ENCODE measurements at places on chromosomes 16 and 17. TPM values are rescaled to one million over a fixed set of nuclear protein-coding genes. Genes with fewer than 3 reads are reported as not detected.

DNA sequence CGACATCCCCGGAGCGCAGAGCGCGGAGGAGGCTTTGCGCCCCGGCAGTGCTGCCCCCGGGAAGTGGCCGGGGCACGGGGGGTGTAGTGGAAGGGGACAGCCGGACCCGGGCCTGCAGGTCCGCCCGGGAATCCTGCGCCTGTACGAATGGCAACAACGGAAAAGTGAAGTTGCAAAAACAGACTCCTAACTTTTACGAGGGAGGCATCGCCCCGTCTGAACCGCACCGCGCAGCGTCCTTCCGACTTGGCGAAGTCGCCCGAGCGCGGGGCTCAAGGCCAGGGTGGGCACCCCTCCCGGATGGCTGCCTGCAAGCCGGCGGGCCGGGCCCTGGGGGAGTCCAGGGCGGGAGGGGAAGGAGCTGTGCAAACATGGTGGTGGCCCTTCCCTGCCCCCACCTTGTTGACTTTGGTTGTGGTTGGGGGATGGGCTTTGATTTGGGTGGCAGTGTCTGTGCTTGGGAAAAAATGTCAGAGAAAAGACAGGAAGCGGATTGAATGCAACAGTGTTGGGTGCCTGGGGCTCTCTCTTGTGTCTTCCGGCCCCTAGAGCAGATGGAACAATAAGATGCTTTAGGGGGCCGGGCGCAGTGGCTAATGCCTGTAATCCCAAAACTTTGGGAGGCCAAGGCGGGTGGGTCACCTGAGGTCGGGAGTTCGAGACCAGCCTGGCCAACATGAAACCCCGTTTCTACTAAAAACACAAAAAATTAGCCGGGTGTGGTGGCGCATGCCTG lies 675 bp downstream of the RNF213 start:
- H3K4me3 ChIP-seq = peak overlapping the region; percentile 100
- H3K27ac ChIP-seq = peak overlapping the region; percentile 99
- DNase-seq = peak; percentile 66

GRCh38 chr16:15434425-15435215 lies at the start of gene BMERB1:
BMERB1 (plus strand) TSS chr16:15434588; CDS start chr16:15434654, 66 bp downstream.
- DNase-seq = peak; percentile 78
- peak within 1 kb of the TSS; percentile 72 for H3K27ac ChIP-seq
- H3K36me3 ChIP-seq = no peaks in the 10 kb centered on the region
- H3K4me3 ChIP-seq = peak within 1 kb of the TSS; percentile 82

DNA sequence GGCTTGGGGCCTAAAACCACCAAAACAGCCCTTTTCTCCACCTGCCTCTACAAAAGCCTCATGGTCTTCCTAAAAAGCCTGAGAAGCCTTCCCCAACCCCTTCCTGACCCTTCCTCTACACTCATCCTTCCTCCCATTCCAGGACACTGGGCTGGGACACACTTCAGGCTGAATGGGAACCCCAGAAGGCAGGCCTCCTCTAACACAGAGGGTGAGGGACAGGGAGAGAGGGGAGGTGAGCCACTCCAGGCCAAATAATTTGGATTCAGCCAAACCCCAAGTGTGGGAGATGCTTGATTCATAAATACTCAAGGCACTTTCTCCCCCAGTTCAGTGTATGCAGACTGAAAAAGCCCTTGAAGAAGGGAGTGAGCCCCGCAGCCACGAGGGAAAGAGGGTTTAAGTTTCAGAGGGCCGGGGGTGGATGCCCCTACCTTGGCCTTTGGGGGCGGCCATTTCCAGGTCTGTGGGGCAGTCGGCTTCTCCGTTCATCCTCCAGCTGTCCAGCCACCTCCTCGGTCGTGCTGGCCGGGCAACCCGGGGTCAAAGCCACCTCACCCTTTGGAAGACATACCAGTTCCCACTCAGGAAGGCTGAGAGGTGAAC lies 1.6 kb downstream of the UBTF start:
- DNase-seq = no peak
- H3K4me3 ChIP-seq = peak overlapping the region; percentile 98
- H3K27ac ChIP-seq = peak overlapping the region; percentile 98
- H3K27me3 ChIP-seq = no peaks in the 10 kb centered on the region
- peaks cover 7% of the 10 kb centered on the region for H3K36me3 ChIP-seq

Gene MYH8
- not detected for total RNA-seq

Gene CACNG4
- total RNA-seq = not detected

DNA sequence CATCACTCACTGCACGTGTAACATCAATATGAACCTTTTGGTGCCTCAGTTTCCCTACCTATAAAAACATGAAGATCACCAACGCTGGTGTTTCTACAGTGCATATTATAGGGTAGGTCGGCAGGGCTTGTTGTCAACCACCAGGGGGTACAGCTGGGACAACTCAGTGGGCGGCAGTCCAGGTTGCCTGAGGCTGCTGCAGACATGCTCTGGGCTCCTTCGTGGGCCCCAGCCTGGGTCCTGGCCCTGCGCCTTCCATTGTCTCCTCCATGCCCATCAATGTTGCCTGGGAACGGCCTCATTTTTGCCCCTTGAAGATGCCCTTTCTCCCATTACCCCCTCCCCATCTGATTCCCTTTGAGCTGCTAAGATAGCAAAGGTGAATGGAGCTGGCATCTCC lies 89.8 kb downstream of the GSG1L start:
- no peak for DNase-seq
- no peaks in the 10 kb centered on the region for H3K27me3 ChIP-seq
- no peaks in the 10 kb centered on the region for H3K36me3 ChIP-seq
- H3K4me1 ChIP-seq = peaks cover 8% of the 10 kb centered on the region
- H3K27ac ChIP-seq = no peak overlapping the region

DNA sequence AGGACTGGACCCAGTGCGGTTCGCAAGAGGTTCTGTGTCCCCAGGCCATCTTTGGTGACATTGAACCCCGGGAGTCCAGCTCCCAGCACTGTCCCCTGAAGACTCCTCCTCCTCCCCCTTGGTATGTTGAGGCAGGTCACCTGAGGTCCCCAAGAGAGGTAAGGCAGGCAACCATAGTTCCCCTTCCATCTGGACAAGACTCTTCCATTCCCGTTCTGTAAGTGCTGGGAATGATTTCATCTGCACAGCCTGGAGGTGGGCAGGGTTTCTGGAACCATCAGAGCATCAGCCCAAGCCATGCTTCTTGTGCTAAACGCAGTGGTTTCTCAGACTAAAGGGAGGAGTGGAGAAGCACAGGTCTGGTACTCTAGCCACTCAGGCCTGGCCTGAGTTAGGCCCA lies 24.9 kb downstream of the COPZ2 start:
- no peaks in the 10 kb centered on the region for H3K27me3 ChIP-seq
- no peaks in the 10 kb centered on the region for H3K36me3 ChIP-seq
- peak overlapping the region; percentile 52 for H3K4me3 ChIP-seq
- no peak for DNase-seq
- no peak overlapping the region for H3K27ac ChIP-seq

DNA sequence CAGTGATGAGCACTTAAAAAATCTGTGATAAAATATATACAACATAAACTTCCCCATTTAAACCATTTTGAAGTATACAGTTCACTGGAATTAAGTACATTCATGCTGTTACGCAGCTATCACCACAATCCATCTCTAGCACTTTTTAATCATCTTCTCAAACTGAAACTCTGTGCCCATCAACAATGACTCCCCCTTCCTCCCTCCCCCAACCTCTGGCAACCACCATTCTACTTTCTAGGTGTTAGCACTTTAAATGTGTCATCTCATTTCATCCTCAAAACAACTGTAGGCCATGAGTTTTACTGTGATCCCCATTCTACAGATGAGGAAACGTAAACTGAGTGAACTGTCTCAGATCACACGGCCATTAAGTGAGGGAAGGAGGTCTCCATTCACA lies 13.8 kb upstream of the TMEM98 start:
- H3K4me1 ChIP-seq = no peaks in the 10 kb centered on the region
- H3K27me3 ChIP-seq = no peaks in the 10 kb centered on the region
- no peaks in the 10 kb centered on the region for H3K36me3 ChIP-seq
- no peak overlapping the region for H3K4me3 ChIP-seq
- no peak for DNase-seq

DNA sequence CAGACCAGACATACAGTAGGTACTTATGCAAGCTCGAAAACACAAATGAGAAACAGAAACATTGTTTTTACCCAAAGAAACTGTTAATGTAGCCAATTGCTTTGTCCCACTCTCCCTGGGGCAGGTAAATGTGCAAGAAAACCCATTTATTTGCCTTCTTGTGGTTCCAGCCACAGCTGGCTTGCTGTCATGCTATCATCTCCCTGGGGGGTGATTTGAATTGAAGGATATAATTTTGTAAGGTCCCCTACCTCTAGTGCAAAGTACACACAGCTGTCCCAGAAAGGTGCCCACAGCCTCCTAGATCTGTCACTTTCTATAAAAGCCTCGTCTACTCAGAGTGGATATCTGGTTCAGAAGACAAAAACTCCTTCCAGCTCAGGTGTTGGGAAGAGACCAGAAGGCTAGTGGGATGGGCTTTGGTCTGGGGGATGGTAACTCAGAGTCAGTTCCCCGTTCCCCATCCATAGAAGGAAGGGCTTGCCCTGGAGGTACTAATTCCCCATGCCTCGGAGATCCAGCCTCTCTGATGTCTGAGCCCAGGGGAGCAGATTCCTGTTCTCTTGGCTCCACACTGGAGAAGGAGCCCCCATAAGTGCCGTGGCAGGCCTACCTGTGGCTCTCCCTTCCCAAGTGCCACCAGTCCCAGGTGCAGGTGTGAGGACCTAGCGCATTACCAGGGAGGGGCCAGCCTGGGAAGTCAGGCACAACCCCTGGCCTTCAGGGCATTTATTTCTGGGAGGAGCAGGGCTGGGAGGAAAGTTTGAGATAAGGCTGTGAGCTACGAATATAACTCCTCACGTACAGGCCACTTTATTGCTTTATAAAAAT lies 2.4 kb upstream of the PRR15L start:
- H3K27me3 ChIP-seq = no peaks in the 10 kb centered on the region
- H3K4me3 ChIP-seq = no peak overlapping the region
- no peaks in the 10 kb centered on the region for H3K4me1 ChIP-seq
- no peak for DNase-seq

GRCh38 chr17:68452724-68453290 lies 4.5 kb downstream of the WIPI1 start:
- peaks cover 29% of the 10 kb centered on the region for H3K36me3 ChIP-seq
- no peaks in the 10 kb centered on the region for H3K27me3 ChIP-seq

Gene PHOSPHO1
- total RNA-seq = 1.9 TPM
